ENCODE measurements at places on chromosomes 4 and X. TPM values are rescaled to one million over a fixed set of nuclear protein-coding genes. Genes with fewer than 3 reads are reported as not detected.

GRCh38 chrX:30635630-30636029 is 17.6 kb upstream of the GK start:
- DNase-seq = no peak

Gene HTR2C
- 0.23 TPM for total RNA-seq

DNA sequence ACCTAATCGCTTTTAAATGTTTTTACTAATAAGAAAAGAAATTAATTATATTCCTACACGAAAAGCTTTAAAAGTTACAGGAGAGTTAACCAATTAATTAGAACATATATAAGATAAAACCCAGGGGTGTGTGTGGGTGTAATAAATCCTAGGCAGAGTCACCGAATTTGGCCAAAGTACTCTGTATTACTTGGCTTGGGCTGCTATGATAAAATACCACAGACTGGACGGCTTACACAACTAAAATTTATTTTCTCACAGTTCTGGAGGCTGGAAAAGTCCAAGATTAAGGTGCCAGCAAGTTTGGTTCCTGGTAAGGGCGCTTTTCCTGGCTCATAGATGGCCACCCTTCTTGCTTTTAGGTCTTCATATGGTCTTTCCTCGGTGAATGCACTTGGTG is 10.4 kb downstream of the AWAT1 start:
- no peak for DNase-seq

- no peak for DNase-seq
These were observed 8.4 kb upstream of the MAB21L2 start for GRCh38 chr4:150573534-150573933.

DNA sequence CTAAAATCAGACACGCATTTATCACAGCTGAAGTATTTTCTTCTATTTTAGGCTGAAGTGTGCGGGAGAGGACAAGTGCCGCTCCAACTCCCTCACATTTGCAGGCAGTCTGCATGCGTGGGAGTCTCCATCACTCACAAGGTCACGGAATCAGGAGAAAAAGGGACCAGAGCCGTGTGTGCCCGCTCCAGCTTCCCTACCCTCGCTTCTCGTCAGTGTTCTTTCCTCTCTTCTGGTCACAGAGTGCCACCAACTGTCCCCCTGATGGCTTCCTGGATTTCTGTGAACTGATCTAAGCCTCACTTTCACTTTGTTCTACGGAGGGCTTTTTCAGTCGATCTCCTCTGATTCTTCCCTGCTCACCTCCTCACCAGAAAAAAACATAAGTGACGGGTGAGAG is 407.4 kb upstream of the AADAT start:
- DNase-seq = no peak

- DNase-seq = no peak
These were observed 7.5 kb downstream of the DTHD1 start for GRCh38 chr4:36288731-36289426.

All from lung (tissue), 17 donors.